ENCODE measurements at places on chromosomes 5 and 9.
A peak's percentile ranks its signal among the peaks of the same experiment; 100 is the strongest.

GRCh38 chr5:6449465-6450158 is 953 bp downstream of the UBE2QL1 start:
- H3K27ac ChIP-seq: peak overlapping the region; percentile 53
- no peak for DNase-seq
- H3K4me3 ChIP-seq: peak overlapping the region; percentile 71
- H3K36me3 ChIP-seq: peaks cover 1% of the 10 kb centered on the region

- no peak for DNase-seq
- H3K27ac ChIP-seq: peak overlapping the region; percentile 92
- H3K4me1 ChIP-seq: peaks cover 68% of the 10 kb centered on the region
These were observed 1.5 kb upstream of the TRAF1 start for GRCh38 chr9:120928015-120928482.

- no peak overlapping the region for H3K4me3 ChIP-seq
- H3K4me1 ChIP-seq: no peaks in the 10 kb centered on the region
- H3K36me3 ChIP-seq: peaks cover 2% of the 10 kb centered on the region
- DNase-seq: no peak
These were observed 50.9 kb downstream of the MEGF9 start for GRCh38 chr9:120663380-120663779.

DNA sequence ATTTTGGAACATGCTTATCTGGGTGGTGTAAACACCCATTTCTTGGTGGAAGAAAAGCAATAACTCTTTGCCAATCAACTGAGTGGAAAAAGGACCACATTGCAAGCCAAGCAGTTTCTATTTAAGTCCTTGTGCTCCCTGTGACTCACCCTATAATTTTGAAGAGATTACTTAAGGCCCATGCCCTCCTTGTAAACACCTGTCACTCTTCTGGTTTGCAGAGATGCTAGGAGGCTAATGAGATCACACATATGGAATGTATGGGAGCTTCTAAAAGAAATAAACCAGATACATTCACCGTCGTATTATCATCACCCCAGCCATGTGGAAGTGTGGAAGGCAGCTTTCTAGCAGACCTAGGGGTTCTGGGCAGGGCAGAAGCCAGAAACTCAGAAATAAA is 337.1 kb downstream of the GADD45G start:
- no peak overlapping the region for H3K27ac ChIP-seq
- H3K4me3 ChIP-seq: no peak overlapping the region
- DNase-seq: no peak

DNA sequence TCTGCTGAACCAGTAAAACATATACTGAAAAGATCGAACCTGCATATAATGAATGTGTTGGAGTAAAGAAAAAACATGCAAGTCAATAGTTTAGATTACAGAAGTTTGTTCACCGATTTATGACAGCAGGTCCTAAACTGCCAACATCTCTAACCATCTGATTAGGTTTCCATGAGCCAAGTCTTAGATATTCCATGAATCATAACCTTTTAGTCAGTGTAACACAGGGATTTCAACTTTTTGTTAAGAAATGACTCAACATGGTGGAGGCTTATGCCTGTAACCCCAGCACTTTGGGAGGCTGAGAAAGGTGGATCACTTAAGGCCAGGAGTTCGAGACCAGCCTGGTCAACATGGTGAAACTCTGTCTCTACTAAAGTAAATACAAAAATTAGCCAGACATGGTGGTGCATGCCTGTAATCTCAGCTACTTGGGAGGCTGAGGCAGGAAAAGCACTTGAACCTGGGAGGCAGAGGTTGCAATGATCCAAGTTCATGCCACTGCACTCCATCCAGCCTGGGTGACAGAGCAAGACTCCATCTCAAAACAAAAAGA is 38.7 kb downstream of the APC start:
- no peak overlapping the region for H3K4me3 ChIP-seq
- no peaks in the 10 kb centered on the region for H3K4me1 ChIP-seq
- no peaks in the 10 kb centered on the region for H3K27me3 ChIP-seq
- DNase-seq: no peak
- peaks cover 6% of the 10 kb centered on the region for H3K36me3 ChIP-seq

DNA sequence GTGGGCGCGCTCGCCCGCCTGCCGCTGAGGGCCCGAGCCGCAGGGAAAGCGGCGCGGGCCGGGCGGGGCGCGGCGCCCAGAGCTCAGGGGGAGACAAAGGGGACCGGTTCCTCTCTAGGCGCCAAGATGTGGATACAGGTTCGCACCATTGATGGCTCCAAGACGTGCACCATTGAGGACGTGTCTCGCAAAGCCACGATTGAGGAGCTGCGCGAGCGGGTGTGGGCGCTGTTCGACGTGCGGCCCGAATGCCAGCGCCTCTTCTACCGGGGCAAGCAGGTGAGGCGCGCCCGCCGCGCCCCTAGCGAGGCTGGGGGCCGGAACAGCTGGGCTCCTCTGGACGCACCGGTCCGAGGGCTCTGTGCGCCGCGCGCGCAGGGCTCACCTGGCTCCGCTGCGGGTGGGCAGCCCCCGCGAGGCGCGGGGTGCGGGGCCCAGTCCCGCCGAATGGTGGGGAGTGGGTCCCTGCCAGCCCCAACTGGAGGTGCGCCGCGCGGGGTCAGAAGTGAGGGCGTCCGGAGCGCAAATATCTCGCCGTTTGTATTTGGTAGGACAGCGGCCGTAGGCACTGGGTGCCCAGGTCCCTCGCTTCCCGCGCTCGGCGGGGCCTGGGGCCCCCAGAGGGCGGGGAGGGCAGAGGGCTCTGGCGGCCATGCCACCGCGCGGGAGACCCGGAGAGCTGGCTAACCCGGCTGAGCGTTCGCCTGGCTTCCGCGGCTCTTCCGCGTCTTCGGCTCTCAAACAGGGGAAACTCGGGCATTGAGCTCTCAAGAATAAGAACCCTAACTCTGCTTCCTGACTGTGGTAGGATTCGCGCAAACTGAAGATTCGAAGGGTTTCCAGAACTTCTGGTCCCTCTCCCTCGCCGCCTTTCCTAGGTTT is 607 bp downstream of the UHRF2 start:
- H3K27ac ChIP-seq: peak overlapping the region; percentile 81
- no peaks in the 10 kb centered on the region for H3K27me3 ChIP-seq
- peaks cover 35% of the 10 kb centered on the region for H3K4me1 ChIP-seq

GRCh38 chr5:112681481-112681908 is 56.2 kb upstream of the APC start:
- H3K4me3 ChIP-seq: no peak overlapping the region
- H3K27me3 ChIP-seq: peaks cover 26% of the 10 kb centered on the region
- H3K4me1 ChIP-seq: no peaks in the 10 kb centered on the region
- no peak for DNase-seq
- no peaks in the 10 kb centered on the region for H3K36me3 ChIP-seq

DNA sequence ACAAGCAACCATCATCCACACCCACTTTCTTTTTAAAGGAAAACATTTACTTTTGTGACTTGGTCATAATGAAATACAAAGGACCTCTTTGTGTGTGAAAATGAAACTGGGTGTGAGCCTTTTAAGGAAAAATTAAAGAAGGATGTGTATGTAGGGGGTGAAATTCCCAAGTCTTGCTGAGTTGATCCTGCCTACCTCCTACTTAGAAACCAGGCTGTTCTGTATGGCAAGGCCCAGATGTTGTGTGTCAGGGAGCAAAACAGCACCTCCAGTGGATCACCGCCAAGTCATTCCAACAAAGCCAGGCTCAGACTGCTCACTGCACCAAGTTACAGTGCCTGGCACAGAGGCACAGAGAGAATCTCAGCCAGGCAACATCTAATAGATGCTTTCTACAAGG is 198.5 kb upstream of the FBN2 start:
- no peak overlapping the region for H3K4me3 ChIP-seq
- H3K27ac ChIP-seq: no peak overlapping the region
- no peaks in the 10 kb centered on the region for H3K4me1 ChIP-seq
- H3K36me3 ChIP-seq: no peaks in the 10 kb centered on the region
- H3K27me3 ChIP-seq: no peaks in the 10 kb centered on the region

- no peaks in the 10 kb centered on the region for H3K36me3 ChIP-seq
- H3K27me3 ChIP-seq: no peaks in the 10 kb centered on the region
- no peaks in the 10 kb centered on the region for H3K4me1 ChIP-seq
- peak; percentile 1 for DNase-seq
These were observed 51.1 kb upstream of the COL5A1 start for GRCh38 chr9:134590240-134591081.

DNA sequence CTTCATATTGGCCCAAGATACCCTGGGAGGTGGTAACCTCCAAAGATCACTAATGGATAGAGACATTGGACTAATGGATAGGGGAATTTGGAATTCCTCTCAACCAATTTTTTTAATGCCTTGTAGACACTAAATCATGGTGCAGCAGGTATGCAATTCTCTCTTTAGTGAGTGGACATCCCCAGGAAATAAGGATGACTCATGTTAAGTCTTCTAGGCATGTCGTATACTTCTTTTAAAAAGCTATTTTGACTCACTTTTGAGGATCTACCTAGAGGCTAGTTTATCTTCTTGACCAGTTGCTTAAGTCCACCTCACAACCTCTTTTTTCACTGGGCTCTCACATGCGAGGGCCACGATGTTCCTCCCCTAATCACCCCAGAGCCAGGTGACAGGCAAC is 211.6 kb upstream of the CDH12 start:
- no peaks in the 10 kb centered on the region for H3K27me3 ChIP-seq
- H3K27ac ChIP-seq: no peak overlapping the region
- DNase-seq: no peak
- H3K4me1 ChIP-seq: no peaks in the 10 kb centered on the region
- H3K4me3 ChIP-seq: no peak overlapping the region

DNA sequence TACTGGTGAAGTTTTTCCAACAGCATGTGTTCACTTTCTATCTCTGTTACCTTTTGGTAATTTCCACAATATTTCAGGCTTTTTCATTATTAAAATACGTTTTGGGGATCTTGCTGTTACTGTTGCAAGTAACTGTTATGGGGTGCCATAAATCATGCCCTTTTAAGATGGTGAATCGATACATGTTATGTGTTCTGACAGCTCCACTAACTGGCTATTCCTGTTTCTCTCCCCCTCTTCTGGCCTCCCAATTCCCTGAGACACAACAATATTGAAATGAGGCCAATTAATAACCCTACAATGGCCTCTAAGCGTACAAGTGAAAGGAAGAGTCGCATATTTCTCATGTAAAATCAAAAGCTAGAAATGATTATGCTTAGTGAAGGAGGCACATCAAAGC is 13.1 kb upstream of the MSH3 start:
- H3K27ac ChIP-seq: no peak overlapping the region
- no peak overlapping the region for H3K4me3 ChIP-seq
- H3K36me3 ChIP-seq: peaks cover 71% of the 10 kb centered on the region
- H3K4me1 ChIP-seq: peaks cover 13% of the 10 kb centered on the region
- DNase-seq: no peak

DNA sequence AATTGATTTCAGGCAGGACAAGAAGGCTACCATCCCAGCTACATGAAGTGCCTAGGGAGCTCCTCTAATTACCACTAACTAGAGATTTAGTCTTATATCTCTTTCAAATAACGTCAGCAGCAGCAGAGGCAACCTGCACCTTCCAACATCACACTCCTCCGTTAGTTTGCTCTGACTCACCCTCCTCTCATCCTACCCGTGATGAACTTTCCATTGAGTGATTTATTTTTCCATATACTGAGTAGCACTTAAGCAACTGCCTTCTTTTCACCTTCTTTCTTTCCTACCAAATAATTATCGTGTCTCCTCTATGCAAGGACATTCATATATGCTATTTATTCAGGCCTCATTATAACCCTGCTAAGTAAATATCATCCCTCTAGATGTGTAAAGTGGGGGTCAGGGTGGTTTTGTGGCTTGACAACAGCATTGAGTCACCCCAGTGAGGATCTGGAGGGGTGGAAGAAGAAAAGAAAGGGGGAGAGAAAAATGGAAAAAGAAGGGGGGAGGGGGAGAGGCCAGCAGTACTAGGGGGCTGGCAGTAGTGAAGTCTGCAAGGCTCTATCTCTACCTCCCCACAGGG is 64.6 kb upstream of the CAST start:
- no peak overlapping the region for H3K27ac ChIP-seq
- H3K4me3 ChIP-seq: no peak overlapping the region
- peaks cover 29% of the 10 kb centered on the region for H3K27me3 ChIP-seq
- peak; percentile 14 for DNase-seq

- H3K36me3 ChIP-seq: peaks cover 12% of the 10 kb centered on the region
- H3K4me1 ChIP-seq: peaks cover 4% of the 10 kb centered on the region
- no peak overlapping the region for H3K4me3 ChIP-seq
- H3K27ac ChIP-seq: no peak overlapping the region
- H3K27me3 ChIP-seq: no peaks in the 10 kb centered on the region
These were observed 39.6 kb upstream of the SAP30L start for GRCh38 chr5:154406231-154406630.

DNA sequence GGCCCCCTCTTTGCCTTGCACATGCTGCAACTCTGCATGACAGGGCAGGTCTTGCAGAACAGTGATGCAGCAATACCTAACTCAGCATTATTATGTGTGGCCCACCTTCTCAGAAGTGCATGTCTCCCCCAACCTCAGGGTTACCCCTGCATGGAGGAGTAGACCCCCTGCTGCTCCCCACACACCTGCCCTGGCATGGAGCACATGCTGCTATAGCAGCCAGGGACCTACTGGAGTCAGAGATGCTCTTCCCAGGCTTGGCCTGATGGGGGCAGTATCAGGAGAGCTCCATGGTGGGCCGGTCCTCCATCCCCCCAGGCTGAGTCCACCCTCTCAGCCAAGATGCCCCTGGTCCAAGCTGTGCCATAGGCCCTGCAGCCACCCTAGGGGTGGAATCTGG is 13.2 kb upstream of the BOD1 start:
- DNase-seq: no peak
- no peaks in the 10 kb centered on the region for H3K36me3 ChIP-seq
- H3K4me3 ChIP-seq: no peak overlapping the region
- H3K27me3 ChIP-seq: peaks cover 3% of the 10 kb centered on the region

- no peak for DNase-seq
- H3K4me1 ChIP-seq: no peaks in the 10 kb centered on the region
- no peaks in the 10 kb centered on the region for H3K27me3 ChIP-seq
These were observed 20.0 kb upstream of the TMEM161B start for GRCh38 chr5:88288528-88289197.

DNA sequence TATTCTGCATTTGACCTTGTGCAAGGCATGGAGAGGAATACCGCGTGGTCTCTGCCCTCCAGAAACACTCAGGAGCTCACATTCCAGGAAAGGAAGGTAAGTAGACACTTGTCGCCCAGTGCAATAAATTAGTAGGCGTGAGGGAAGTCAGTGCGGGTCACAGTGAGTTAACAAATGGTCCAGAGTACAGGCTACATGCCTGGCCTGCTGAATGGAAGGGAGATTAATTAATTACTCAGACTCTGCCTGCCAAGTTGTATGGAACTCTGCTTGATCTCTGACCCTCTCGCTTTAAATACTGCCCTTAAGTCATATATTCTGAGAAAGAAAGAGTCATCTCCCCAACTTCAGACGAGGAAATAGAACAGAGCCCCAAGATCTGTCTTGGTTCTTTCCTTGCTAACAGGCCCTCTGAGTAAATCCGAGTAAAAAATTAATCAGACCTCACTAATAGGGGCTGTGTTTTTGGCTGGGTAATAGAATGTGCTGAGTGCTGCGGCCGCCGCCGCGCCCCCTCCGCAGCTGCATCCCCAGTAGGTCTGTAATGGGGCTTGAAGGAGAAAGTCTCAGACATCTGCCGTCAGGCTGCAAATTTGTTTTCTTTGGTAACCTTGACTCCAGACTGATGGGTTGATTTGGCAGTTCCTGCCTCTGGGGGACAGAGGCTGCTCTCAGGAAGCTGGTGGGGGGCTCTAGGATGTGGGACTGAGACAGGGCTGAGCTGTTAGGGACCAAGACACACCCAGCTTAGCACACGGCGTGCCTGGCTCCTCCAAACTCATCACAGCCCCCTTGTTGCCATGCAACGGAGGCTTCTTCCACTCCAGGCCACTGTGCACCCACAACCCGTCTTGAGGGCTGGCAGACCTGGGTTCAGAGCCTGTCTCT is 144.4 kb downstream of the NSG2 start:
- no peak for DNase-seq
- no peaks in the 10 kb centered on the region for H3K36me3 ChIP-seq
- no peaks in the 10 kb centered on the region for H3K4me1 ChIP-seq
- H3K27ac ChIP-seq: no peak overlapping the region
